Amygdala (tissue), 56 donors: ENCODE measurements at places on chromosomes 2 and 18.

DNA sequence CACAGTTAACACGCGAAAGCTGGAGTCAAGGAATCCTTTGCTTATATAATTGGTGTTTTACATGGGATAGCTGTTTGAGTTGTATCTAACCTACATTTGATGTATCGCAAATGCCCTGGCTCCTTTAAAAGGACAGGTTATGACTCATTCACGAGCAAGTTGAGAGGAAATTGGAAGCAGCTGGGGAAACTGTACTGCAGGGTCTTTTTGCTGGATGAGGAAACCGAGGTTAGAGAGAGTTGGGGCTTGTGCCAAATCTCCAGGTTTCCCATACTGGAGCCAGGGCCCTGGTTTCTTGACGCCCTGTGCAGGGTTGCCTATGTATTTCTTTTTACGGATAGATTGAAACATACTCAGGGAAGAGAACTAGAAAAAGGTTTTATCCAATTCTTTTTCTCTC lies 60.0 kb upstream of the SPTBN1 start:
- no peak for DNase-seq

GRCh38 chr2:37361994-37362698 lies 17.7 kb downstream of the QPCT start:
- DNase-seq: no peak

DNA sequence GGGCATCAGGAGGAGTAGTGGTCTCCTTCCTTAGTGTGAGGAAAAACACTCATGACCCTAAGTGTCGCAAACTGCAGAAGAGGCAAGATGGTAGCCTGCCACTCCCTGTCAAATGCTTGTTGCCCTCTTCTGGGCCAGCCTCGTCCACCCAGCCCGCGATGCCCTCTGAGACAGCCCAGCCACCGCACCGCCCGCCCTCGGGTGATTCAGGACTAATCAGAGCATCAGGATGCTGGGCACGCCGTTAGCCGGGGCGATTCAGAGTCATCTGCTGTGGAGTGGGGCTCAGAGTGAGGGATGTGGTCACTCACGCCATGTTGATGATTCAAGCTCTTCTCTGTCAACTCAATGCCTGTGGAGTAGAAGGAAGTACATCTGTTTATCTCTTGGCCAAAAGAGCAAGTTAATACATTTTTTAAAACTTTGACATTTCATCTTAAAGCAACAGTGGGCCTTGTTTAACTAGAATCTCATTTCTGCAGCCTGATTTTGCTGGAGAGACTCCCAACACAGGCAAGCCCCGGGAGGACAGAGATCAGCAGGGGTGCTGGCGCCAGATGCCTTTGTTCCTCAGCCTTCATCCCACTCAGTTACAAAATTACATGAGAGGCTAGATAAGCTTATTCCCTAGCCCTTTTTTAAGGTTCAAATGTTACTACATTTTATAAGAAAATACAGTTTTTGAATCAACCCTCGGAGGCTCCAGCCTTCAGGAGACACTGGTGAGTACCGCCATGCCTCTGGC lies 79.0 kb downstream of the TMEM18 start:
- no peak for DNase-seq

DNA sequence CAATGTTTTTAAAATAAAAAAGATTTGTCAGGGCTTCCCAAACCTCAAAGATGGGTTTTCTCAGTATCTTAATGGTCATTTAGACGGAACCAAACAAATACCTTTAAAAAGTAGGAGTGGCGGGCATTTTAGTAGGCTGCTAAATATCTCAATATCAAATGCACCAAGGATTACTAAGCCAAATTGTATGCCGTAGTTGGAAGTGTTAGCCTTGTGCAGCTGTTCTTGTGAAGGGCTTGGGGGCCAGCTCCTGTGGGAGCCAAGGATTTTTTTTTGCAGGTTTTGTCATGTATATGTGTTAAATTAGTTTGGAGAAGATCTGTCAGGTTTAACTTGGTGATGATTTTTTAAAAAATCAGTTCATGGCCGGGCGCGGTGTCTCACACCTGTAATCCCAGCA lies 52.1 kb downstream of the ACTR2 start:
- no peak for DNase-seq

DNA sequence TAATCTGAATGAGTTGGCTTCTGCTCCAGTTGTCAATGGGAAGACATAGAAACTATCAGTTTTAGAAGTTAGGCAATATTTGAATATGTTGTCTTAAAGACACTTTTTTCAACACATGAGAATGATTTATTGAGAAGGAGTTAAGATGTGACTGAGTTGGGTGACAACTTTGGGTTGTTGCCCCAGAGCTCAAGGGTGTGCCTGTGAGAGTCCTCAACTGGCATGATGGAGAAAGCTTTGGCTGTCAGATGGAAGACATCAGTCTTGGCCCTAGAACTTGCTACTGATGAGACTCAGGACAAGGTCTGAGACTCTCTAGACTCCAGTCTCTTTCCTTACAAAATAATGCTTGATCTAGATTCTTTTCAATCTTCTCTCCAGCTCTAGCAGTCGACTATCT lies 69.0 kb upstream of the CTAGE1 start:
- no peak for DNase-seq
